ENCODE measurements at places on chromosomes 2 and 18.

DNA sequence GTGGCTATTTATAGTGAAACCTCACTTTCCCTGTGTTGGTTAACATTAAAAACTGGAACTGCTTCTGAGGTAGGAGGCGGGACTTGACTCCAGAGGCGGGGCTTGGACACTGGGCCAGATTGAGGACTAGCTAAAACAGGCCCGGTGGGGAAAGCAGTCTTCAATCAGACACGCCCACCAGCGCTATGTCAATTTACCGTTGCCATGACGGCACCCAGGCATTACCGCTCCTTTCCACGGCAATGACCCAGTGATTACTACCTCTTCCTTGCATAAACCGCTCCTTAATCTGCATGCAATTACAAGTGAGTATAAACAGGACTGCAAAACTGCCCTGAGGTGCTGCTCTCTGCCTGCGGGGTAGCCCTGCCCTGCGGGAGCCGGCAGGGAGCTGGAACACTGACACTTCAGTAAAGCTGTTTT lies 35.3 kb downstream of the LRRFIP1 start:
- peak; percentile 92 for DNase-seq

DNA sequence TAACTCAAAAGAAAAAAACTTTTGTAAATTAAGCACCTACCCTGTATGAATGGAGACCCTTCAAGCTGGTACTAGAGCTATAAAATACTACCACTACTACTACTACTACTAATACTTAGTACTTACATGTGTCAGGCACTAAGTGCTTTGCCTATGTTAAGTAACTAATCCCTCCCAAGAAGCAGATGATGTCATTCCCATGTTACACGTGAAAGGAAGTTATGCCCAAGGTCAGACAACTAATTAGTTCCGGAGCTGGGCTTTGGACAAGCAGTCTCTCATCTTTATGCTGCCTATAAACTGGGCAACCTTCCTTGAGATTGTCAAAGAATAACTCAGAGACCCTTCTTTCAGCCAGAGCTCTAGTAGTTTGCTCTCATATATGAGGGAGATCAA lies 13.9 kb upstream of the ATP6V1B1 start:
- DNase-seq = no peak

- DNase-seq = no peak
Measured at GRCh38 chr2:229179628-229180027, 91.5 kb downstream of the PID1 start.

DNA sequence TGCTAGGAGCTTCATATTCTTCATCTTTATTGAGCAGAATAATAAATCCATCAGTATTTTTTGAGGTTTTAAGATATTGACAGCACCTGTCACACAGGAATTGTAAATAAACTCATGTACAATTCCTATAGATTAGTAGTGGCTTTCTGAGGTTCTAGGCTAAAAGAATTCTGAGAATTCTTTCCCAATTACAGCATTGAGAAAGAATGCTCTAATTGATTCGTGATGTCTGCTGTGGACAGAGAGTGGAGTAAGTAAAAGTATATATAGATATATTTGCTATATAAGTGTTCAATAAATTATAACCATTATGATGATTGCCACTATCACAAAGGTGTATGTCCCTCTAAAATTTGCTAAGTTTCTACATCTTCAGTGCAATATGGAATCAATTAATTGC lies 186.5 kb upstream of the NRP2 start:
- DNase-seq = no peak

DNA sequence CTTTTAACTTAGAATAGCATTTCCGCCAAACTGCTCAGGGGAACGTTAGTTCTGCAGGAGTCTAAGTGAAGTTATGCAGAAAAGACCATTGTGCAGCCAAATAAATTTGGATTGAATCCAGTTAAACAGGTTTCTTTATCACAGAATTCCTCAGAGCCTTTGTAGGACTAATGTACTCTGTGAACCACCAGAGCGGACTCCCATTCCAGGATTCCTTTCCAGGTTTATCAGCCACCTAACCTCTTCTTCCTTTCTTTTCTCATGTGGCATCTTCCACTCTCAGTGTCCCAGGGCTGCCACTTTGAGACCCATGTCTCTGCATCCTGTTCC lies 350.4 kb downstream of the TSN start:
- no peak for DNase-seq

DNA sequence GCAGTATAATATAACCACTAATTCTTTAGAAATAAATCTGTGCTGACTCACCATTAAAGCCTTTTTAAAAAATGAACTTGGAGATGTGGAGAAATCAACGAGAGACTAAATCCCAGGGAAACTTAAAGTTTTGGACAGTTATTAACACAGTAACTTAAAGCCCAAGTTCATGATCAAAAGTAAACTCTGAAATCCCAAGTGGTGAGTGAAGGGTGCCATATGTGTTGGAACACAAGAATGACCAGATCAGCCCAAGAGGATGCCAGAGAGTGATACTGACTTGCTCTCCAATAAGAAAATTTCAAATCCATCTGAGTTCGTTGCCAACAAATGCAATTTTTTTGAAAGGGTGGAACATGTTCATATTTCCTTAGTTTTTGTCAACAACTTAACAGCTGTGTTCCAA lies 838.1 kb upstream of the ACVR2A start:
- no peak for DNase-seq

- DNase-seq = no peak
Measured at GRCh38 chr2:197368412-197368811, 57.8 kb upstream of the ANKRD44 start.

- no peak for DNase-seq
Measured at GRCh38 chr2:54952978-54953456, 97.2 kb downstream of the RTN4 start.

DNA sequence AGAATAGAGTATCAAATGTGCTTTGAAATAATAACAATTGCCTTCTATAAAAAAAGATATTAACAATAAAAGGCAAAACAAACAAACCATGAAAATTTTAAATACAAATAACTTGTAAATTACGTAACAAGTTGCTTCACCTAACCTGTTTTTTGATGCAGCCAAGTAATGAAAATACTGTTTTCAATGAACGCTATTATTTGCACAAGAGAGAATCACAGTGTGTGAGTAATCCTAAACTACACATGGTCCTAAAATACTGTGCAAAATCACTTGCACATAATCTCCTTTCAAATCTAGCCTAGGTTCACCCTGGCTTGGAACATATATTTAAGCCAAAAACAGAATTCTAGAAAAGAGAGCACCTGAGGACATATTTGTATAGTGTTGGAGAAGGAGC lies 98.9 kb downstream of the CCDC148 start:
- no peak for DNase-seq

- no peak for DNase-seq
Measured at GRCh38 chr2:33204945-33205344, 258.2 kb downstream of the LTBP1 start.

DNA sequence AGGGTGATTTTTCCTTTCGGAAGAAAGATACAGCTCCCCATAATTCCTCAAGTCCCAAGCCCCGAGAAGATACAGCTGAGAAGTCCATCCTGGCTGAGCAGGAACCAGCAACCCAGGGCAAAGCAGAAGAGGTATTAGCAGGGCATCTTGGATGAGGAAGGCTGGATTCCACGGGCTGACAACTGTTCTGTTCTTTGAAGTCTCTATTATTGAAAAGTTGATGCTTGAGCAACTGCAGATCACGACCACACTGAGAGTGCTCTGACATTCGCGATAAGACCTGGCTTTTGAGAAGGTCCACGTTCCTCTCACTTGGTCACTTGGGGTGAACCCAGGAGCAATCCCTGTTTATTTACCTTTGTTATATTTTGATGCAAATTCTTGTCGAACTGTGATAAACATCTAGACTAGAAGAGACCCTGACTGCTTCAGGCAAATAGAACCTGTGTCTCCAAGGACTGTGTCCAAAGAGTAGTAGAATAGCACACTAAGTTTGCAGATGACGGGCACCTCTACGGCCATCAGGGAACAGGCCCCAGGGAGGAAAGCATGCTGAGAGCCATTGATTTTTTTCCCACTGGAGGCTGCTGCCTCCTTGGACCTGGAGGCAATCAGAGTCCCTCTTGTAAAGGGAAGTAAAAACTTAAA lies 133.1 kb downstream of the ARL4C start:
- DNase-seq = no peak

DNA sequence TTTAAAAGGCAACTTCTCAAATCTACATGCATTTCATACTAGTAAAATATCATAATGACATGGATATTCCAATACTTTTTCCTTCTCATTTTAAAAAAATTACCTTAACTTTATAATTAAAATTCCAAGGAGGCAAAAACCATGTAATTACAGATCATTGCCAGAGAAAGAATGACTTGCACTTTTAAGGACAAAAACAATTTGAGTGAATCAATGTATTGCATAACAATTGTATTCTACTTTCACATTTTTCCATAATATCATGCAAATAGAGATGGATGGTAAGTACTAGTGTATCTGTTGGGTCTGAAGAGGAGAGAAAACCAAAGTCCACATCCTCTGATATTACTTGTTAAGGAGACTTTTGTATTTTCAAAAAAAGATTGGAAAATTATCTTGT lies 89.5 kb upstream of the NCK2 start:
- DNase-seq = no peak

GRCh38 chr18:27860011-27860410 lies 316.9 kb downstream of the CDH2 start:
- DNase-seq = no peak

GRCh38 chr2:61807036-61807757 lies 46.7 kb downstream of the FAM161A start:
- DNase-seq = no peak

GRCh38 chr18:35572644-35573043 lies 8.9 kb upstream of the GALNT1 start:
- DNase-seq = no peak

GRCh38 chr2:241010531-241011295 lies 12.3 kb downstream of the SNED1 start:
- DNase-seq = no peak

DNA sequence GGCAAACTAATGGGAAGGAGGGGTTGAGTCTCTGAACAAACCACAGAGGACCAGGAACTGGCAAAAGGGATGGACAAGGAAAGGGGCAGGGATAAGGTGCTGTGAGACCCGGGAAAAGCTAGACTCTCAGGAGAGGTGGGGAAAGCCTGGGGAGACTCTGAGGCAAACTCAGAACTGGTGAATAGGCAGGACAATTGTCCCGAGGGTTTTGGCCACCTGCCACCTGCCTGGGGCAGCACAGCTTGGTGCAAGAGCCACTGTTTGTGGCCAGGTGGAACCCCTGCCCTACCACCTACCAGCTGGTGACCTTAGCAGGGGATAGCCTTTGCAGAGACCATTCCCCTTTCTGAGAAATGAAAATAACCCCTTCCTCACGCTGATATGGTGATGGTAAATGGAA lies 129.4 kb upstream of the ASB18 start:
- no peak for DNase-seq

- DNase-seq = no peak
Measured at GRCh38 chr18:44724105-44724778, 43.6 kb downstream of the SETBP1 start.

- no peak for DNase-seq
Measured at GRCh38 chr18:7190547-7191156, 40.2 kb upstream of the LRRC30 start.

DNA sequence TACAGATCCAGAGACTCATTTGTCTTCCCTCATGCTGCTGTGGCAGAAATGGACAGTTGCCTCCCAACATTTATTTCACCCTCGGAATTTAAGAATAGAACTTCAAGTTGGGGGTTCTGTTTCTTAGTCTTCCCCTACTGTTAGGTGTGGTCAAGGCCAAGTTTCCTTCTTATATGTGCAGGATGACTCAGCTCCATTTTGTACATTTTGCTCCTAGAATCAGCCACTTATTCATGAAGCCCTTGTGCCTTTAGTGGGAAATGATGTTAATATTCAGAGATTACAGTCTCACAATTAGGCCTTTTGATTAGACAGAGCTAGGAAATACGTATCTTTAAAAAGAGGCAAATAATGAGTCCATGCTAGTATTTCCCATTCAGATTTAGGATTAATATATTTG lies 46.2 kb upstream of the ELOA2 start:
- no peak for DNase-seq

- no peak for DNase-seq
Measured at GRCh38 chr18:37701967-37702366, 136.4 kb upstream of the CELF4 start.

DNA sequence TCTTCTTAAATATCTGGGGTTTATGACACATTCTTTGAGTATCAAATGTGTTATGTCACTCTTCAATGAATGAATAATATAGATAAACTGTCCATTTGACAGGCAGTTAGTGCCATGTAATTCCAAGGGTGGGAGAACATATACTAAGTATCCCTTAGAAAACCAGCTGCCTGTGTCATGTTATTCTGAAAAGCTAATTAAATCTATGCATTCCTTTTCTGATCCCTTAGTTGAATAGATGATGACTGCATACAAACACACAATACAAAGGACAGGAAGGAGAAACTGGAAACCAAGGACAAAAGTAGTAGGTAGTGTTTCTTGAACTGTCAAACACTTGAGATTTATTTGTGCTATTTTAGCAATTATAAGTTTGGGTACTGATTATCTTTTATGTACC lies 8.3 kb downstream of the ARHGAP28 start:
- no peak for DNase-seq

GRCh38 chr2:6917071-6917760 lies at the start of gene RNF144A:
Gene RNF144A, plus strand, starts transcription at chr2:6917412. Its CDS starts 79,515 bp downstream, at chr2:6996927.
- peak; percentile 69 for DNase-seq

DNA sequence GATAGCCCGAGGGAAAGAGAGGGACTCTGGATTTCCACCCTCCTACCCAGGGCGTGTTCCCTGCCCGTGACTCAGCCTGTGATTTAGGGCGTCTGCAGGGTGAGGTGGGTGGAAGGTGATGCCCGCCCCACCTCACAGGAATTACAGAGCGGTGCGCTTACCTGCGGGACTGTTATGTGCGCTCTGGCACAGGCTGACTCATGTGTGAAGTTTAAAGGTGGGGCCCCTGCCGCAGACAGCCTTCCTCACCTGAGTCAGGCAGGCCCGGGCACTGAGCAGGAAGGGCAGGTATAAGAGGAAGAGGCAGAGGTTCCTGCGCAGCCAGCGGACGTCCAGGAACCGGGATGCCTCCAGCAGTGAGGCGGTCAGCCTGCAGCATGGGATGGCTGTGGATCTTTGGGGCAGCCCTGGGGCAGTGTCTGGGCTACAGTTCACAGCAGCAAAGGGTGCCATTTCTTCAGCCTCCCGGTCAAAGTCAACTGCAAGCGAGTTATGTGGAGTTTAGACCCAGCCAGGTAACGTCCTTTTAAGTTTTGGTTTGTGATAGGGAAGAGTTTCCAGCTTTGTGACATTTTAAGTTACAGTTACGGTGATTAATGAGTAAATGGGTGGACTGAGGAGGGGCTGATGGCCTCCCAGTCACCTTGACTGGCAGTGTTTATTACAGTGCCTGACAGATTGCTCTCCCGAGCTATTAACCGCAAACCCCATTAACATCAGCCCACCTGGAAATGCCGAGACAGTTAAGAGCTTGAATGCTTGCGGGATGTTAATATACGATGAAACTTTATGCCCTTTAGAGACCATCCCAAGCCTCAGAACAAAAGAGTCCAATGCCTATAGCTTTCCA lies 141.6 kb upstream of the TTC39C start:
- DNase-seq = peak; percentile 93

Measured in left colon (tissue), 2 donors.